ENCODE measurements at places on chromosomes 6 and 20.

GRCh38 chr6:166418691-166419143 lies 36.0 kb upstream of the MPC1 start:
- DNase-seq: no peak

DNA sequence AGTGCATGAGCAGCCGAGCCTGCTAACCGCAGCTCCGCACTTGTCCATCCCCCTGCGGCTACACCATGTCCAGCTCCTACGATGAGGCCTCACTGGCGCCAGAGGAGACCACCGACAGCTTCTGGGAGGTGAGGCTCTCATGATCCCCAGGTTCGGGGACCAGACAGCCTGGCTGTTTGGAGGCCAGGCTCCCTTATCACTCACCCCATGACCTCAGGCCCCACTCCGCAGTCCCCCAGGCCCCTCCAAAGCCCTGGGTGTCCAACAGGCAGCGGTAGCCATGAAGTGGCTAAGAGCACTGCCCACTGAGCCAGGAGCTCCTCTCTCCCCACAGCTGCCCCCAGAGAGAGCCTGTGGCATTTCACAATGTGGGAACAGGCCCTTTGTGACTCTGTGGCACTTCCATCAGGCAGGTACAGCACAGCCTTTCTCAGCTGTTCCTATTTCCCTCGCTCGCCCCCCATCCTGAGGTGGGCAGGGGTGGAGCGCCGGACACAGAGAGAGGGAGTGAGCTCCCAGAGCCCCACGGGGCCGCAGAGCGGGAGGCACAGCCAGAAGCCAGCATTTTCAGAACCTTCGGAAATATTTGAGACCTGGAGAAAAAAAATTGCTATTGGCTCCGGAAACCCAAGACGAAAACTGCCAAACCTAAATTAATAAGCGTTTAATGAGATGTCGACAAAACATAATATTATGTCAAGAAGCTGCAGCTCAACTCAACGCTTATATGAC lies 29.7 kb downstream of the SPDEF start:
- DNase-seq: no peak

GRCh38 chr6:112640891-112641290 lies 293.8 kb downstream of the RFPL4B start:
- DNase-seq: no peak

DNA sequence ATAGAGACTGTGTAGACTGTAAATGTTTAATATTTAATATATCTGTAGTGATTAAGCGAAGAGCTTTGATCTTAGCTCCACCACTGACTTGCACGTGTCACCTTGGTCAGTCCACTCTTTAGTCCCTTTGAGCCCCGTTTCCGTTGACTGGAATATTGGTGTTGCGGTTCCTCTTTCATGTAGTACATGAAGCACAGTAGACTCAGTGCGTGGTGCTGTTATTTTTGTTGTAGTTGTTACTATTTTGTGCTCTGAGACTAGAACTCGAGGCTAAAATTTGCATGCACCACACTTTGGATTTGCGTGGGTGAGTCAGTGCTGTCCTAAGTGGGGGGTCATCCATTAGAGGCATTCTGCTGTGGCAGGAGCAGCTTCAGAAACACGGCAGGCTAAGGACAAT lies 291.4 kb downstream of the QKI start:
- no peak for DNase-seq

DNA sequence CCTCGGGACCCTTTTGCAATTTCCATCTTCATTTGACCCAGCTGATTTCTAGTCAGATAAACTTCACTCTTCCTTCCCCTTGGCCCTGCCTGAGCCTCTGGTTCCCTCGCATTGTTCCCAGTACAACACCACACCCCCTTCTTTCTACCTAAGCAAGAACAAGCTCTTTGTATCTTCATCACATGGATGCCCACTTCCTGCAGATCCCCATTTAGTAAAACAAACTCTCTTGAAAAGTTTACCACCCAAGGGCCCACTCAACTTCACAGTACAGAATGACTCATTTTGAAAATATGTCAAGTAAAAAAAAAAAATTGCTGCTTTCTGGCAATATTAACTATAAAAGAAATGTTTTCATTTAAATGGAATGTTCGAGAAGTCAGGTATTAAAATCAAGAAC lies 5.2 kb downstream of the FAXC start:
- no peak for DNase-seq

DNA sequence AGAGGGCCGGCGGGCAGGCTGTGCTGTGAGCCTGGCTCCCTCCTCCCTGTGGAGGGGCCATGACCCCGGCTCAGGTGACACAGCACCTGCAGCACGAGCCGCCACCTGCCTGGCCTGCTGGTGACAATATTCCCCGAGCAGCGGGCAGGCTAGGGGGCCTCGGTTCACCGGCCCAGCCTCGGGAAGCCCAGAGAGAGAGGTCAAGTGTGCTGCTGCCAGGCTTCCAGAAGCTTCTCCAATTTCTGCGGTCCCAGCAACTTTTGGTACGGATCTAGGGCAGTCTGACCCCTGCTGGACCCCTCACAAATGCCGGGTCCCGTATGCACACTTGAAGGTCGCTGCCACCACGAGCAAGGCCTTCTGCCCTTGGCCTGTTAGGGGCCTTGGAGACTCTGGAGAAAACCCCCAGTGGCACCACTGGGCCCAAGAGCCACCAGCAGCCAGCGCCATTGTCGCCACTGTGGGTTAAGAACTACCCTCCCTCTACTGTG lies 38.6 kb upstream of the NOL4L start:
- DNase-seq: no peak

GRCh38 chr20:24868396-24868927 lies 80.6 kb upstream of the CST7 start:
- DNase-seq: no peak

DNA sequence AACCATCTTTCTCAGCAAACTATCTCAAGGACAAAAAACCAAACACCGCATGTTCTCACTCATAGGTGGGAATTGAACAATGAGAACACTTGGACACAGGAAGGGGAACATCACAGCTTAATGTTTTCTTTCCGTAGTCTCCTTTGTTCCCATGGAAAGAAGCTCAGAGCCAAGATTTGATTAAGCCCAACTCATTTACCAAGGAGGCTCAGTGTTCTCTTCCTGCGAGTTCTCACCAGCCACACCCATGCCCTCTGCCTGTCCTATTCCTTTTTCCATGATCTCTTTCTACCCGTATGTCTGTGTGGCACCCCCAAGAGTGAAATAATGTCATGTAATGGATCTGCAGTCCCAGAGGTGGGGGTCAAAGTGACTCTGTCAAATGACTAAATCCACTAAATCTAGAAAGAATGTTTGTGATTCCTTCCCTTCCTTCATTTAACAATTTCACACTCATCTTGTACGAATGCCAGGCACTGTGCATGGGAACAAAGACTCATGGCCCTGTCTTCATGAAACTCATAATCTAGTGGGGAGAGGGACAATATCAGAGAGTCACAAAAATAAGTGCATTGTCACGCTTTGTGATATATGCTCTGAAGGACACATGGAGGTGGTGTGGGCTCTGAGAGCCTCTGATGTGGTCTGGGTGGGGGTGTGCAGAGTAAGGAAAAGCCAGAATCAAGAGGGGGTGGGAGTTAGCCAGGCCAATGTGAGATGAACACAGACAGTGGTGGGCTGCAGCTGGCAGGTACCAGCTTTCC lies 292.1 kb downstream of the CDC5L start:
- no peak for DNase-seq

DNA sequence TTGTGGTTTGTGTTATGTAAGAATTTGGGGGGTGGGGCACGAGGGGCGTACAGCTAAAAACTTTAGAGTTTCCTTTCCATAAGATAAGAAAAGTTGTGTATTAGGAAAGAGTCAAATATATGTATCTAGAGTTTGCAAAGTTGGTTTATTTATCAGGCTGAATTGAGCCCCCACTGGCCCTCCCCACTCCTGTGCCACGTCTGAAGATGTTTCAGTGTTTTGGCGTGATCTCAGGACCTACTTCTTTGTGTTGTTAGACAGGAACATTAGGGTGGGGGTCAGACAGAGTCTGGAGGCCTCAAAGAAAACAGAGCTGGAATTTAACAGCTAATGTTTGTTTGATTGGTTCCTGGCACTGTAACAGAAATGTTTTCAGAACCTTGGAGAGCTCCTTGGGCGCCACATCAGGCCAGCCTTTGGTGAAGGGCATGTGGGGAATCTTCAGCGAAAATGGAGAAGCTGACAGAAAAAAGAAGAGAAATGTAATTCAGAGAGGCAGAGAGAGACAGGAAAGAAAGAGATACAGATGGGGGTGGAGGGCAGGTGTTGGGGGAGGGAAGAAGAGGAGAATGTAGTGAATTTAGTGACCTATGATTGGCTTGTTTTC lies 674 bp downstream of the NRSN1 start:
- no peak for DNase-seq

DNA sequence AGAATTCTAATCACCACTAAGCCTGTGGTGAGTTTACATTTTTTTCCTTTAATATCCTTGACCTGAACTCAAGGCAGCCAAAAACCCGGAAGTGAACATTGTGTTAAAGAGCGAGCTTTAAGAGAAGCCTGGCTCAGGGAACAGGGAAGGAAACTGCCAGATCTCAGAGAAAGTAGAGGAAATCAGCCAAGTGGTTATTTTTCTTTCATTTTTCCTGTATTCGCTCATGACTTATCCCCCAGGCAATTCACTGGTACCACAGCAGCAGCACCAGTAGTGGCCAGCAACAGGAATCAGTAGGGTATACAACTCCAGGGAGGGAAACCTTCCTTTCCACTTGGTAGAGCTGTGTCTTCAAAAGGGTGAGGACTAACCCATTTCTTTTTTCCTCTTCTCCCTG lies 89.6 kb upstream of the HMGCLL1 start:
- no peak for DNase-seq

DNA sequence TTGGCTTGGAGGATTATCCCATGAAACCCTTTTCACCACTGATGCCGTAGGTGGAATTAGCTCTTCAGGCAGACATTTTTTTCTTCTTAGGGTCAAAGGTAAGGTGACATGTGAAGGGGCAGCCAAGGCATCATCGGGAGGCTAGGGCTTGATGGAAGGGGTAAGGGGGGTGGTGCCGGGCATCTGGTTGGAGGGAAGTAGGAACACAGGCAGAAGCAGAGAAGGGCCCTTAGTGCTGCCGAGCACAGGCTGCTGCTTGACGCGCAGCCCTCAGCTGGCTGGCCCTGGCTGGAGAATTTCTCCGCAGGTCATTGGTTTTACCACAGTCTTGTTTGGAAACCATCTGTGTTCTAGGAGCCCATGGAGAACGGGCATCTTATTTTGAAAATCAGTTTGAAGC lies 54.7 kb downstream of the TRAF3IP2 start:
- DNase-seq: no peak

DNA sequence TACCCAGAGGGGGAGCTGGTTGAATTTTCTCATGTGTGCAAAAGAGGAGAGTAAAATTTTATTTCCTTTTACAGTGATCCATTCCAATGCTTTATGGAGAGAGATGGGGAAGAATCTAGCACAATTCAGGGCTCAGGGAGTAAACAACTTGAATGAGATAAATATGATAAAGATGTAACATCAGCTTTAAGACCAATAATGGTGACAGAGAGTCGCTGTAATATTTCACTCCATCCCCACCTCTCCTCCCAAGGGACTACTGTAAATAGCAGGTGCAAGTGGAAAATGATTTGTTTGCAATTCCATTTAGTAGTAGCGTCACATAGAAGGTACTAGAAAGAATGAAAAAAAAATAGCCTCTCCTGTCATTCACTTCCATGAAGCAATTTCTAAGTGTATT lies 4.8 kb downstream of the CRISP3 start:
- no peak for DNase-seq

DNA sequence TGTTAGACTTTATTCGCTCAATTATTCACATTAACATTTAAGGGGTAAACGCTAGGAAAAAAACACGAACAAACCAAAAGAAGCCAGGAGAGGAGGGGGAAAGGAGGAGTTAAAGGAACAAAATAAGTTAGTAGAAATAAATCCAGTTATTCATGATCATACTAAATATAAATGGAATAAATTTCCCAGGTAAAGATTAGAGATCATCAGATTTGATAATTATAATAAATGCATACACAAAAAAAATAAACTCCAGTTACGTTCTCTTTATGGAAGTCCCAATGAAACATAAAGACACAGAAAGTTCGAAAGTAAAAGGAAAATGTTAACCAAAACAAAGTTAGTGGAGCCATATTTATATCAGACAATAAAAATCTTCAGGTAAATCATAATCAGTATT lies 568.7 kb upstream of the NOX3 start:
- no peak for DNase-seq

GRCh38 chr6:16043171-16044135 lies 85.4 kb upstream of the MYLIP start:
- DNase-seq: no peak

- DNase-seq: no peak
Observed at GRCh38 chr6:120096696-120097260, 747.2 kb upstream of the MAN1A1 start.

GRCh38 chr6:8282380-8282779 lies 153.0 kb downstream of the SLC35B3 start:
- DNase-seq: no peak

- no peak for DNase-seq
Observed at GRCh38 chr6:35955071-35955470, 34.2 kb upstream of the SRPK1 start.

GRCh38 chr6:6897140-6897539 lies 210.6 kb upstream of the RREB1 start:
- no peak for DNase-seq

DNA sequence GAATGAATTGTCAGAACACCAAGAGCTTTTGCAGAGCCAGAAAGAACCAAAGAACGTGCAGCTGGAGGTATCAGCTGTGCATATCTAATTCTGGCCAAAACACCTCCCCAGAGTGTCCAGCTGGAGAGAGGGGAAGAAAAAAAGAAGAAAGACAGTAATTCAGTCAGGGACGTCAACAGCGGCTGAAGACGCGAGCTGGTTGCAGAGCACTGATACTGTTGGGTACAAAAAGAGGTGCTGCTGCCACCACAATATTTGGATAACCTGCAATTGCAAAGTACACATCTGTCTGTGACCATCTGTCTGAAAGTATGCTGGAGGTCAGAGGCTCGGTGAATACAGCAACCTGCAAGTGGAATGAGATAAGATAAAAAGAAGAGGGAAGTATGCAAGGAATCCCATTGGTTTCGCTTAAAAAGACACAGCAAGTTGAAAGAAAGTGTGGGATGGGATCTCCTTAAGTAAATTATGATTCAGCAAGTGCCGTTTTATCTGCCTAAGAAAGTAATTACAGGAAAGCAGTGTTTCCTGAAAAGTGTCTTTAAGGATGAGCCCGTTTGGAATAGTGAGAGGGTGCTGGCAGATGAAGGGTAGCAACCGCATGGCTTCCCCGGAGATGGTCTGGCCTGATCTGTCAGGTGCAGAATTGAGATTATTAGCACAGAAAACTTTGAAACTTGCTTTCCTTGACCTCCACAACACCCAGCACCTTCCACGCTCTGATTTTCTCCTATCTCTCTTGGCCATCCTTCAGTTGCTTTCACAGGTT lies 189.9 kb upstream of the PRDM1 start:
- no peak for DNase-seq

DNA sequence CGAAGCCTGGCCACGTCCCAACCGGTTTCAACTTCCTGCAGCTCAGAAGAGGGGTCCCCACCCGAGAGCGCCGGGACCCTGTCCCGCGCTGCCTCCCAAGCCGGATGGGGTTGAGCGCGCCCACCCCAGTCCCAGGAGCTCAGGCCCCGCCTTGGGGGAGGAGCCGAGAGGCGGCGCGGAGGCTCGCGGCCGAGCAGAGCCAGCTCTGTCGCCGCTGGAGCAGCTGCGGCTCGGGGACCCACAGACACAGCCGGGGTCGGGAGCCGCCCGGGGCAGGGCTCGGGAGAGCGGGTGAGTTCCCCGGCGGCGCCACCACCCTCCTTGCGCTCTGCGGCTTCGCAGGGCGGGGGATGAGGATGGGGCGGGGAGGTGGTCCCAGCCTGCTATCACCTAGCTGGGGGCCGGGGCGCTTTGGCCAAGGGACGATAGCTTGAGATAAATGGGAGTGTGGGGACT lies at the start of gene PPP1R16B:
Gene PPP1R16B (plus strand): TSS at position 196 of the 456 bp plus-strand sequence. CDS start 30,229 bp downstream, outside the sequence.
- DNase-seq: peak; percentile 66

- DNase-seq: no peak
Observed at GRCh38 chr6:116158641-116159040, 32.7 kb upstream of the COL10A1 start.
